ENCODE measurements at places on chromosomes 3 and 15. TPM values are rescaled to one million over a fixed set of nuclear protein-coding genes. Genes with fewer than 3 reads are reported as not detected.

The CLRN1 gene
- not detected for total RNA-seq

The CGNL1 gene
- total RNA-seq, result 0.49 TPM

The ROPN1 gene
- total RNA-seq, result not detected

The WDR93 gene
- total RNA-seq, result 1.5 TPM

The GOLGA8G gene
- total RNA-seq, result not detected

The CCDC50 gene
- total RNA-seq, result 91.5 TPM

The FAM162A gene
- total RNA-seq, result 42.1 TPM

The NR1I2 gene
- total RNA-seq, result not detected

The CCR2 gene
- not detected for total RNA-seq

The CDCP1 gene
- total RNA-seq, result 11.3 TPM

The LARP6 gene
- total RNA-seq, result 41.0 TPM

The SERPINI2 gene
- not detected for total RNA-seq

The RHOV gene
- 0.23 TPM for total RNA-seq

The SUSD5 gene
- total RNA-seq, result not detected

The TP63 gene
- total RNA-seq, result not detected

The SCN11A gene
- total RNA-seq, result 0.03 TPM

The COL6A6 gene
- not detected for total RNA-seq

The GASK1A gene
- total RNA-seq, result not detected

The KLHL40 gene
- total RNA-seq, result not detected

The MST1 gene
- total RNA-seq, result 1.7 TPM

The IQCH gene
- 1.7 TPM for total RNA-seq

The HIGD2B gene
- total RNA-seq, result not detected

The CHRFAM7A gene
- total RNA-seq, result 8.6 TPM

The CCDC39 gene
- total RNA-seq, result not detected

The ERICH6 gene
- total RNA-seq, result not detected

The RETNLB gene
- not detected for total RNA-seq

The IGF2BP2 gene
- total RNA-seq, result 27.6 TPM

The SKOR1 gene
- not detected for total RNA-seq

The OXSM gene
- total RNA-seq, result 40.1 TPM

The TIPARP gene
- 16.5 TPM for total RNA-seq

The SOX2 gene
- not detected for total RNA-seq

The KBTBD13 gene
- total RNA-seq, result not detected

The MESP2 gene
- 0.43 TPM for total RNA-seq

The CFAP44 gene
- not detected for total RNA-seq

The PAQR5 gene
- 48.3 TPM for total RNA-seq

The IMPG2 gene
- not detected for total RNA-seq

The TEX55 gene
- not detected for total RNA-seq

The KIF15 gene
- total RNA-seq, result 9.8 TPM

The SGO1 gene
- 9.4 TPM for total RNA-seq

The KCNMB2 gene
- total RNA-seq, result not detected

The EBLN2 gene
- 0.71 TPM for total RNA-seq

The SAMD7 gene
- not detected for total RNA-seq
